Kidney glomerular epithelial cell (primary cell): ENCODE measurements at places on chromosomes 5 and 9.

- no peak for DNase-seq
Observed at GRCh38 chr5:120037451-120037850, 408.1 kb downstream of the FAM170A start.

DNA sequence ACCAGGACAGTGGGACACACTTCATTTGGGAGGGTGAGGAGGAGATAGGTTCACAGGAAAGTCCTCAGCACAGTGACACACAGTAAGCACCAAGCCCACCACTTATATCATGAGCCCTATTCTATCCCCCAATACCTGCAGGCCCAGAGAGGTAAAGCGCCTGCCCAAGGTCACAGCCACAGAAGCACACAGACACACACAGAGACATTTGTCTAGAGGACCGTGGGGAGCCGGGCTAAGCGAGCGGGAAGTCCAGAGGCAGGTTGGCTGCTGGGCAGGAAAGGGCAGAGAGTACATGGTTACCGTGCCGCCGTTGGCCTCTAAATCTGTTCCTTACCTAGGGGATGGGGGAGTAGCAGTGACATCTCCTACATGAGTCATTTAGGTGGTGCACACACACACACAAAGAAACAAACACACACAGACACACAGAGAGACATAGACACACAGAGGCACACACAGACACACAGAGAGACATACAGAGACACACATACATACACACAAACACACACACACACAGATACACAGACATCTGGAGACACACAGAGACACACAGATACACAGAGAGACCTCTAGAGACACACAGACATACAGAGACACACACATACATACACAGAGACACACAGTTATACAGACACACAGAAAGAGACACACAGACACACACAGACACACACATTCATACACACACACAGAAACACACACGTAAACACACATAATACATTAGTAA lies 15.9 kb upstream of the DUSP1 start:
- DNase-seq: no peak

DNA sequence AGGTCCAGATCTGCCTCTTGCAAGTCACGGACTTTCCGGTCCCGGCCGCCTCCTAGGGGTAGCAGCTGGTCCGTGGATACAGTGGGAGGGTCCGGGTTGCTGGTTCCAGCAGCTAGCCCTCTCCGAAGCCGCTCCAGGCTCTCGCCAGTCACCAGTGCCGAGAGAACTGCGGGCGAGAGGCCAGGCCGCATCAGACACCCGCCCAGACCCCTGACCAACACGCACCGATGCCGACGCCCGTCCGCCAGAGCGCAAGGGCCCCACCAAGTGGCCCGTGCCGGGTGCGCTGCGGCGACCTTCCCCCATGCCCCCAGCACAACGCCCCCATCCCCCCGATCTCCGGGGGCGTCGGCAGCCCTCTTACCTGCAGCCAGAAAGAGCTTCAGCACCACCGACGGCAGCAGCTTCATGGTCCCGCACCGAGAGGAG lies 470 bp downstream of the HBEGF start:
- DNase-seq: no peak

GRCh38 chr9:76737154-76737902 lies 26.9 kb upstream of the PCA3 start:
- DNase-seq: no peak

DNA sequence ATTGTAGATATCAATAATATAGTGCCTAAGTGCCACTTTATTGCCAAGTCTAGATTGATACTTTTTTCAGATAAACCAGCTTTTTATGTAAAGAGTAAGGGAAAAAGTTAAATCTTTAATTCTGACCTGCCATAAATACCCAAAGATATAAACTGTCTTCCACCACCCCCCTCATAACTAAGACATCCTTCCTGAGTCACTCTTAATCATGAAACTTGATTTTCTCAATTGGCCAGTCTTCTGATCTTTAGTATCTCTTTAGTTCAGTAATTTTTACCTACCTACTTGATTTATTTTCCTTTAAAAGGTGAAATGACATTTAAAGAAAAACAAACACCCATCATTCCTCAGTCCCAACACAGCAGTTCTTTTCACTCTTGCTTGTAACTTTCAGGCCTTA lies 21.8 kb downstream of the C5orf22 start:
- no peak for DNase-seq

- peak; percentile 50 for DNase-seq
Observed at GRCh38 chr5:73814233-73814846, 188.3 kb downstream of the ARHGEF28 start.

DNA sequence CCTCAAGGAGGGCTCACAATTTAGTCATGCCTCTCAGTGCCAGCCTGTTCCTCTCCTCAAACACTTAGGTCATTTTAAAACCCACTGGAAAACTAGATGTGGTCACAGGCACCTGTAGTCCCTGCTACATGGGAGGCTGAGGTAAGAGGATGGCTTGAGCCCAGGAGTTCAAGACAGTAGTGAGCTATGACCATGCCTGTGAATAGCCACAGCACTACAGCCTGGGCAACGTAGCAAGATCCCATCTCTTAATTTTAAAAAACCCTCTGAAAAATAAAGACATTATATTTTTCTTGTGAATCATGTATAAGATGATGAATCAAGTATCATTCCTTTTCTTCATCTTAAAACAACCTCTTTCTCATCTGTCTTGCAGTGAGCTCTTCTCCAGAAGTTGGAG lies 45.8 kb downstream of the KLF4 start:
- no peak for DNase-seq

DNA sequence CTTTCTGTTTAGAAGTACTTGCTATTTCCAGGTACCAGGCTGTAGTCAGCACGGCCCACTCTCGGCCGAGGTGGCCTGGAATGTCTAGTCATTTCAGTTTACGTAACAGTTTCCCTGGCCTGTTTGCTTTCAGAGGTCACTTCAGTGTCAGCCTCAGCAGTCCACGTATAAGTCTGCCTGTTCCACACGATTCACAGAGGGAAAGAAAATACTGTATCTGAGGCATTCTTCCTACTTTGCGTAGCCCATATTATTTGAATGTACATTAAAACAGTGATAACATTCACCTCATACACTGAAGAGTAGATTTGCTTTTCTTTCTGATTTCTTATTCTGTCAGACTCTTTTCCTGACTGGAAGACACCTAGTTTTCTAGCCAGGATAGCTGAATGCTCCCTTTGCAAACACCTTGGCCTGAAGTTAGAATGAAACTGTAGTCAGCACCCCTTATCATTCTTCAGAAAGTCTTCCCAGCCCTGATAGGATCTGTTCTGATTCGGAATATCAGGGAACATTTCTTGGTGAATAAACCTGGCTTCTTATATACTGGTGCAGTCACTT lies 140.9 kb downstream of the AOPEP start:
- peak; percentile 82 for DNase-seq

DNA sequence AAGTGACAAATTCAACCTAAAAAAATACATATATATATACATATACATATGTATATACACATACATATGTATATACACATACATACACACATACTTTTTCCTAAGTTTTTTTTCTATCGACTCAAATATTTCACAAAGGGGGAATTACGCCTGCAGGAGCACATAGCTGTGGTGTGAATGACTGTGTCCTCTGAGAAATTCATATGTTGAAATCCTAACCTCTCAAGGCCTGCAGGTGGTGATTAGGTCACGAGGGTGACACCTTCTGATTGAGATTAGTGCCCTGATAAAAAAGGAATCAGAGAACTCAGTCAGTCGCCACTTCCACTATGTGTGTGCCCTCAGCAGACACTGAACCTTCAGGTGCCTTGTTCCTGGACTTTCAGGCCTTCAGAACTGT lies 248.7 kb downstream of the SEMA5A start:
- no peak for DNase-seq

GRCh38 chr5:172550096-172550765 lies 90.8 kb upstream of the NEURL1B start:
- DNase-seq: no peak

GRCh38 chr5:7671381-7671993 lies 179.4 kb downstream of the CFAP90 start:
- no peak for DNase-seq

GRCh38 chr5:136042156-136042555 lies 13.4 kb downstream of the TGFBI start:
- DNase-seq: no peak

DNA sequence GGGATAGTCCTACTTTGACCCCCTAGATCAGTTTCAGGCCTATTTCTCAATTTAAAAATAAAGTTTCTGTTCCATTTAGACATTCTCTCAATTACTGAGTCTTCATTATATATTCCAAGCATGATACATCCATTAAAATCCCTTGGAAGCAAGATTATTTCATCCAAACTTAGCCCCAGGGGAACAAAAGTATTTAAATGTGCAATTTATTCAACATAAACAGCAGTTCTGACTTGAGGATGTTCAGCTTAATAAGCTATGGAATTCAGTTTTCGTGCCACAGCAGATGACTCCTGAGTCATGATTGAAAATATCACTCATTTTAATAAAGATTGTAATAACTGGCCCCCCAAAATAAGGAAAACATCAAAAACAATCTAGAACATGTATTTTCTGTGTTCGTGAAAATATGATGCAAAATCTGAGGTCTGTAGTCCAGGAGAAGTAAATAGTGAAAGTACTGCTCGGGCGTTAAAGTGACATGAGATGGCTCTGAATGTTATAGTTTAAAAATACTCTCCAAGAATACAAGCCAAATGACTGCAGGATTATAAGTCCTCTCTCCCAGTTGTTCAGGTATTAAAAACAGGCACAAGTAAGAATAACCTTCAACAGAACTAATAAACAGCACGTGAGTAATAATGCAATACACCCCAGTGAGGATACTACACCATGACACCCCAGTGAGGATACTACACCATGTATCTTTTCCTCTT lies 67.1 kb downstream of the RETREG1 start:
- no peak for DNase-seq

DNA sequence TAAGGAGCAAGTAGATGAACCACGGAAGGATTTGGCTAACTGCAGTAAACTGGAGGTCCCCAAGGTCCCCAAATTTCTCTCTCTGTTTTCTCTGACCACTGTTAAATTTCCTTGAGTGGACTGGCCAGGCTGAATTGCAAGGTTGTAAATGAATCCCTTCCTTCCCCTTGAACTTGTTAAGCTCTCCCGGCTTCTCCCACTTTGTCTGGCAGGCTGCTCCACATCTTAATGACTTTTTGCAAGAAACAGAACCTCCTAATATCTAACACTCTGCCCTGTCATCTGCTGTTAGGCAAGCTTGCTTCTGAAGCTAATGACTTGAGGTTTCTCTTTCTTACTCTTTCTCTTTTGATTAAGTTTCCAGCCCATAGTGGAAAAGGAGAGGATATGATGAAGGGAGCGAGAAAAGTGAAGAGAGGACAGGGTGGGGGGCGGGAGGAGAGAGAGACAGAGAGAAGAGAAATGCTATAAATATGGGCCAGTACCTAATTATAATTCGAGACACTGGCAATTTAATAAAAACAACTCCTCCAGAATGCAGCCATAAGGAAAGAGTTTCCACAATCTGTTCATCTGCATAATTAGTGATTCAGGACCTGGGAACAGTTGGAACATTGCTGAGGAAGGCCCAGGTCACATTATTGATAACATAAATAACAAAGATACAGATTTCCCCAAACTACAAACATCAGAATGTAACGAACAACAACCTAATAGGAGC lies 437.3 kb upstream of the MPDZ start:
- DNase-seq: no peak

- DNase-seq: no peak
Observed at GRCh38 chr9:37061768-37062167, 27.7 kb upstream of the PAX5 start.

DNA sequence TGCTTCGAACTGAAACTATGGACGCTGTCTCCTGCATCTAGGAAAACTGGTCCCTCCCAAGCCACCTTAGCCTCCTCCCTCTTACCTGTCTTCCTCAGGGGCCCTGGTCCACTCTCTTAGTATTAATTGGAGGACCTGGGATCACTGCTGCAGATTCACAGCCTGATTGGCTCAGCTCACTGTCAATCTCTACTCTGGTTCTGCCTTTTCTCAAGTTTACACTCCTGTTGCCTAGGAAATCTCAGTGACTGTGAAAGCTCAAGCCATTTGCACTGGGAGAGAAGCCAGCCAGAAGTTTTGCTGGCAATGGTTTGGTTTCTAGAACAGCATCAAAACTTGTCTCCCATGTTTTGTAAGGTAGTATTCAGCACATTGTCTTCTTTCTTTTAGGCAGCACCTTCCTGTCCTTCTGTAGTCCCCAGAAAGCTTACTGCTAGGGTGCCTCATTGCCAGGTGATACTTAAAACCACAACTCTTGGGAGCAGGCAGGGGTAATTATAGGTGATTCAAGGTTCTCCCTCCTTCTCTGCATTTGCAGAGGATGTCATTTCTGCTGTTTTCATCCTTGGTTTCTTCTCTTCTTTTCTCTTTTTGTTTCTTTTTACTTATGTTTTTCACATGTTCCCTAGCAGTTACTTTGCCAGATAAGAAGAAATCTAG lies at the start of gene CAPSL:
Gene CAPSL (minus strand): TSS at position 55 of the 660 bp plus-strand sequence. CDS start 17,502 bp downstream, outside the sequence.
- peak; percentile 43 for DNase-seq

DNA sequence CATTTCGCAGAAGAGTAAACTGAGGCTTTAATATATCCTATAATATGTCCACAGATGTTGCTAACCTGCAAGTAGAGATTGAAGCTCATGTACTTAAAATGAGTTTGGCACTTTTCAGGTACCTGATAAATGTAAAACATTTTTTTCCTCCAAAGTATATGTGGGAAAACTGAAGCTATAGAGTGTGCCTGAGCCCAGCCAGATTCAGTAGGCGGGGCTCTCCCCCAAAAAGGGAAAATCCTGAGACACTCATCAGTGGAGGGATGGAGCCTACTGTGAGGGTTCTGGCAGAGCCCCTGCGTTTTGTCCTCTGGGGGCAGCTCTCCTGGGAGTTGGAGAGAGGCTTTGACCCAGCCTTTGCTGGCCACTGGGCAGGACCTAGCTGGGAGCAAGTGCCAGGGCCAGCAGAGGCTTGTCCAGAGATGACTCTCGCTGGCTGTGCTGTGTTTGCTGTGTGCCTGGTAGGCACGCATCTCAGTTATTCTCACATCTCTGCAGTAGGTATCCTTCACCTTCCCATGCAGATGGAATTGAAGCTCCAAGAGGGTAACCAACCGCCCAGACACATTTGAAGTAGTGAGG lies 81.1 kb upstream of the SPRY4 start:
- DNase-seq: no peak

DNA sequence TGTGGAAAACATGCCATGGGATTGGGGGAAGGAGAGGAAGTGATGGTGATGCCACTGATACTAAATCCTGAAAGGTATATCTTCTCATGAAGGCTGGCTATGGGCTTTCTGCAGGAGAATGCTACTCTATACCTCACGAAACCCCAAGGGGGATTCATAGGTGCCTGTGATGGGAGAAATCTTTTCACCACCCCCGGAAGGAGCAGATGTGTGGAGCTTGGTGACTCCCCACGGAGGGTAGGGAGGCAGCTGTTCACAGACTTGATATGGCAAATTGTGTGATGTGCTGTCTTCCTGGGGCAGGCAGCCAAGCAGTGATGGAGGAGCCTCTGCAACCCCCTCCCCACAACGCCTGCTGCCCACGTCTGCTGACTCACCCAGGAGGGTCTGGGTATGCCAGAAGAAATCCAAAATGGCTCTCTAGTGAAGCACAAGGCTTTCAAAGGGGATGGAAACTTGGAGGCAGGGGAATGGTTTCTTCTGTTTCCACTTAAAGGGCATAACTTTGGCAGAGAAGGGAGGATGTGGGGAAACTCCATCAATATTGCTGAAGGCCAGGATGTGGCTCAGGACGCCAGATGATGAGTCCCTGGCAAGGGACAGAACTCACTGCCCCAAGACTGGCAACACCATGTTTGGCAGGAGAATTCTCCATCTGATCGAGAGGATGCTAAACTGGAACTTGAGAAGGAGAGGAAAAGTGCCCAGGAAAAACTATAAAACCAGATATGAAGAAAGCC lies 188.3 kb downstream of the GABBR2 start:
- no peak for DNase-seq

- no peak for DNase-seq
Observed at GRCh38 chr9:84337252-84337651, 3.3 kb downstream of the SLC28A3 start.
